ENCODE measurements at places on chromosomes 1 and 21.

DNA sequence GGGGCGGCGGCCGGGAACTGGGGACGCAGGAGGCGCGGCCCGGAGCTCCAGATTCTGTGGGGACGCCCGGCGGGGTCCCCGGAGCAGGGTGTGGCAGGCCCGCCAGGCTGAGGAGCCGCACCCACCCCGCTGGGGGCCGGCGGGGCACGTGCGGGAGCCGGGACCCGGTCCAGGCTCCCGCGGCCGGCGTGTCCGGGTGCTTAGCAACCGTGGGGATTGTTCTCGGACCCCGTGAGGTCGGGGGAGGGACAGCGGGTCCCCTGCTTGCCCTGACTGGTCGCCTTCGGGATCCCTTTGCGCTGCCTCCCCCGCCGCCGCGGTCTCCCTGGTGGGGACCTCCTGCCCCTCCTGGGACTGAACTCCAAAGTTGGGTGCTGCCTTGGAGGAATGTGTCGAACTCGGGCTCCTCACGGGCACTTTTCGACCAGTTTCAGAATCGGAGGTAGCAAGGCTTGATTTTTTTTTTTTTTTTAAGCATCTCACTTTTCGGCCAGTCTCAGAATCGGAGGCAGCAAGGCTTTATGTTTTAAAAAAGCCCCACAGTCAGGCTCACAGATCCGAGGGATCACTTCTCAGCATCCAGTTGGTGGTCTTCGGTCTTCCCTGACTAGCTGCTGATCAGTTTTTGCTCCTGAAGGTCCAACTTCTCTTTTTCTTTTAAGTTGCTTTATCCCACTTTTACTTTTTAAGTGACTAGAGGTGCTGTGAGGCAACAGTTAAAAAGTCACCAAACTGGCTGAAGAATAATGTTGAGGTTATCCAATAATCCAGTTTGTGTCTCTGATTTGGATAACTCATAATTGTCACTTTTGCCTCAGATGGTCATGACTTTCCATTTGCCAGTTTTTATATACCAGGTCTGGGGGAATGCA is 648 bp downstream of the FAM76A start:
- no peak for DNase-seq

- DNase-seq, result no peak
Observed at GRCh38 chr1:30514945-30515344, 208.4 kb downstream of the MATN1 start.

GRCh38 chr21:38077569-38077968 is 161.3 kb upstream of the KCNJ6 start:
- DNase-seq, result no peak

DNA sequence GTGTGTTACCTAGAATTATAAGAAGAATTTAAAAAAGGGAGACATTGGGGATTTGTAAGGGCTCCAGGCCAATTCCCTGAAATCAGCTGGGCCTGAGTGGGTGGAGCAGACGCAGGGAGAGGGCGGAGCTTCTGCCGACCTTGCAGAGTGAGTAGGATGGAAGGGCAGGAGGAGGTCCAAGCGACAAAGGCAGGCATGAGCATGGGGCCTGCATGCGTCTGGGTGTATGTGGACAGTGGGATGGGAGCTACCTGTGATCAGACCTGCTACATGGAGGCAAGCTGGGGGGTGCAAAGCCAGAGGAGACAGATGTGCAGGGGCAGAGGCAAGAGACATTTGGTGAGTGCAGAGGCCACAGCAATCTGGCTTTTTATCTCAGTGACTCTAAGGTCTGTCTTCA is 105.3 kb upstream of the OLIG2 start:
- DNase-seq, result no peak

- no peak for DNase-seq
Observed at GRCh38 chr1:167983797-167984420, 47.0 kb upstream of the MPC2 start.

DNA sequence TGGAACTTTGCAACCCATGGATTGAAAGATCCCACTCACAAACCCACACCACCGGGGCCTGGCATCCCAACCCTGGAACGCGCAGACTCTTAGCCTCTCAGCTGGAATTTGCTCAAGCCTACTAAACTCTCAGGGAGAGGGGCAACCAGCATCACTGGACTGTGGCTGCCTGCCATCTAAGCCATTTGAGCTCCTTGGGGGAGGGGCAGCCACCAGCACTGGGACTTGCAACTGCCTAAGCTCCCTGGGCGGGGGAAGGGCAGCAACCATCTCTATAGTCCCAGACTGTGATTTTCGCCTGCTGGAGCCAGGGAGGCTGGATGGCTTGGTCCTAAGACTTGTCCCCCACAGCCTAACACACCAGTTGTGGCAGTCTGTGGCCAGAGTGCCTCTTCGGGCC is 122.3 kb downstream of the SNX7 start:
- DNase-seq, result no peak

DNA sequence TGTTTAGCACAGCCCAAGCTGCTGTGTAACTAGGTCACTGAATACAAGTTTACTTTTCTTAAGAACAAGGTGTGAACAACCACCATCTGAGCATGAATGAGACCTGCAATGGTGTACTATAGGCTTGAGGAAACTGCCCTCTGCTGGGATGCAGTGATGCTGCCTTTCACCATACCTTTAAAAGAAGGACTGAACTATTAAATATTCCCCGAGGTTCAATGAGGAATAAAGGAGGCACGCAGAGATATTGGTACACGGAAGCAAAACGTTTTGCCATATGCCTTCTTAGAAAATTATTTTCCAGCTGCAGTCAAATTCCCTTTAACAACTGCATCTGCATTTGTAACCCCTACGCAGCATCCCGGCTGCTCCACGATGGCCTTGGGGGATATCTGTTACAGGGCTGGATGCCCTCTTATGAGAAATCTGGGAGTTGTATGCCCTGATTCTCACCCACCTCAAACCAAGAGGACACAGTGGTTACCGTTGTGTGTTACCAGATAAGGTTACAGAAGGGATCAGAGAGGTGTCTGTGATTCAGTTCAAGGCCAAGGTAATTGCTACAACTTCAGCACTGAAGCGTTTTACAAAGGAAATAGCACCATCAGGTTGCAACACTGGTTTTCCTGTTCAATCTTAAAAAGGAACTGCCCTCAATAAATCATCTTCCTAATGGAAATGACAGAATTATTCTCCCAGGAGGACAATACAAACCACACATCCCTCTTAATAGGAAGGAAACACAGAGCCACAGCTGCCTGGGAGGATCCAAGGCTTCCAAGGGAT is 470.5 kb downstream of the LTN1 start:
- DNase-seq, result no peak

GRCh38 chr1:208219098-208219658 is 25.0 kb downstream of the PLXNA2 start:
- no peak for DNase-seq

DNA sequence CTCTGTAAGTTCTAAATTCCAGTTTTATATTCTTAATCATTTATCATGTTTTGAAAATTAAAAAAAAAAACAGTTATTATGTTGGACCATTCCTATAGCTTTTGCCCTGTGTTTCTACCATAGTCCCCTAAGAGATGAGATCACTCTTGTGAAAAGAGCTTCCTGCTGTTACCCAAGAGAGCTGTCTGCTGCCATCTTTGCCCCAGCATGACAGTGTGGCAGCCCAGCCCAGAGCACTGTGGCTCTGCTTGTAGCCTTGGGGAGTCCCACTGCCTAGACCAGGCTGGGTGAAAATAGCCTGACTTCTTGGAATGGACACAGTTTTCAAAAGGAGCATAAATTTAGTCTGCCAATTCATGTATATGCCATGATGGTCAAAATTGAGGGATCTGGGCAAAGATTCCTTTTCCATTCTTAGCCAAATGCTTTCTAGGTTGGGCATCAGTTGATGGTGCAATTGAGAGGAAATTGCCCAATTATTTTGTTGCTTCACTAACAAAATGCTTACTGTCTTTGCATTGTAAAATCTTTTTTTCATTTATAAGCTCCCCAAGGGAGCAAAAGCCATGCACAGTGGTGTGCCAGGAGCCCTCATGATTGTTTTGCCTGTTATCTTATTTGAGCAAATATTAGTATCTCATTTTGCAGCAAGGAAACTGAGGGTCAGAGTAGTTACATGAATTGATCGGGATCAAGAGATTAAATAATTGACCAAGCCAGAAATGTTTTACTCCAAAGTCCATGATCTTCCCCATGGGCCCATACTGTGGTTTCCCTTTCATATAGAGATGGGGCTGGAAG is 72.8 kb downstream of the ETS2 start:
- DNase-seq, result no peak

- no peak for DNase-seq
Observed at GRCh38 chr1:110627764-110628163, 21.6 kb upstream of the KCNA2 start.

GRCh38 chr1:200676829-200677228 is 7.1 kb upstream of the DDX59 start:
- DNase-seq, result no peak

DNA sequence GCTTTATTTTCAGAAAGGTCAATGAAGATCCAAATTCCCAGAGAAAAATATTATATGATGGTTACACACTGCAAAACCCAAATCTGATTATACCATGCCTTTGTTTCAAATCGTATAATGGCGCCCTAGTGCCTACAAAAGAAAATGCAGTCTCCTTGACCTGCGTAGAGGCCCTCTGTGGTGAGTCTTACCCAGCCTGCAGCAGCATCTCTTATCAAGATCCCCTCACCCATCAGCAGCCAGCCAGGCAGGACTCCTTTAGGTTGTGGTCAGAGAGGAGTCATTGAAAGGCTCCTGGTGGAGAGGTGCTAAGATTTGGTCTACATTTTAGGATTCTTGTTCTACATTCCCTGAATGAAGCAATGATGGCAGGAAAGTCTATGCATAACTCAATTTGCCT is 23.7 kb upstream of the DAB1 start:
- no peak for DNase-seq

- DNase-seq, result peak; percentile 34
Observed at GRCh38 chr1:43453442-43454269, at the start of gene HYI. HYI (minus strand) TSS chr1:43453931; CDS start chr1:43453793, 138 bp downstream.

DNA sequence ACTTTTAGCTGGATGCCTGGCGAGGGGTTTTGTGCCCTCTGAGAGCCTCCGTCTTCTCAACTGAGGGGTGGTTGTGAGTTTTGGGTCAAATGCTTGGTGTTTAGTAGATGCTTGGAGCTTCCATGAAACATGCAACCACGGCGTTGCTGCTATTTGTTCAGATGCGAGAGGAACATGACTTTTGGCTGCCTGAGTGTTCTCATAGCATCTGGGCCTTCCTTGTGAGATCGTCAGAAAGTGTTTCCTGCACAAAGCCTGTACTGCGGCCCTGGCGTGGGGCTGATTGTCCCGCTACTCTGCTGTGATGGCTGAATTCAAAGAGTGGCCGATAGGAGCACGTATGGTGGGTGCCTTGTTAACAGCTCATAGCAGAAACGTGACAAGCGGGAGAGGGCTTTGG is 69.8 kb upstream of the FAM3B start:
- DNase-seq, result no peak

DNA sequence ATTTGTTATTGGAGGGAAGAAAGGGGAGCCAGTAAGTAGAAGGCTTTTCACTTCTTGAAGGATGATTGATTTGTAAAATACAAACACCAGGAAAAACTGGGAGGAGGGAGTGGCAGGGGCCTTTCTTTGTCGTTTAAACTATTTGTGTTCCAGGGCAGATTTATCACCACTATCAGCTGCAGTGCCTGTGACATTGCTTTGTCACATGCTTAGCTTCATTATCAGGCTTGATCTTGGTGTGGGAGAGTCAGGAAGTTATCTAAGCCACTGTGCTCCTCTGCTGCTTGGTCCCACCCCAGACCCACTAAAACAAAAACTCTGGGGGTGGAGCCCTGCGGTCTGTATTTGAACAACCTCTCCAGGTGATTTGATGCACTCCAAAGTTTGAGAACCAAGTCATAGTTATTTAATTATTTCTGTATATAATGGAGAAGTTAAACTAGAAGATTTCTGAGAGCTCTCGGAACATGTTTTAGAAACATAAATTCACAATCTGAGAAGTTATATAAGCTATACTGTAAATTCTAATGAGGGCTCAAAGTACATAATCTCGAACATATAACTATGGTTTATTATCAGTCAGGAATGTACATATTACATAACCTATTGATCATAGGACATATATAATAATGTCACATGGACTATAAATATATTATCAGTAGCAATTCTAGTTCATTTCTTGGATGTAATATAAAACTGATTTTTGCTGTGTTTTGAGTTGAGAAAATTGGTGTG is 87.9 kb downstream of the CDC14A start:
- no peak for DNase-seq

DNA sequence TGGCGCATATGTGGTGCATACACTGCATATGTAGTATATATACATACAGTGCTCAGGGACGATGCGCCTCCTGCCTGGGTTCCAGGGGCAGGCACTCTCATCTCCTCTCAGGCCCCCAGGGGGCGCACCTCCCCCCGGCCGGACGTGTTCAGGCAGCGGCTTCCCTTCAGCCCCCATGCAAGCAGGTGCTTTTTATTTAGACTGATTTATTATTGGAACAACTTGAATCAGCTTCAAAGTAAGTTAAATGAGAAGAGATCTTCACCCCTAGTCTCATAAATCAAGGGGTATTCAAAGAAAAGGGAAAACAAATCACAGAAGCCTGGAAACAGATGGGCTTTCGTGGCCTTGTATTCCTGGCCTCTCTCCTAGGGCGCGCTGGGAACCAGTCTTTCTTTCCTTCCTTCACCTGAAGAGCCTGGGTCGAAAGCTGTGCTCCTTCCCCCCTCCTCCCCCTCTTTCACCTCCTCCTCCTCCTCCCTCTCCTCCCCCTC is 64.6 kb downstream of the UBIAD1 start:
- no peak for DNase-seq

DNA sequence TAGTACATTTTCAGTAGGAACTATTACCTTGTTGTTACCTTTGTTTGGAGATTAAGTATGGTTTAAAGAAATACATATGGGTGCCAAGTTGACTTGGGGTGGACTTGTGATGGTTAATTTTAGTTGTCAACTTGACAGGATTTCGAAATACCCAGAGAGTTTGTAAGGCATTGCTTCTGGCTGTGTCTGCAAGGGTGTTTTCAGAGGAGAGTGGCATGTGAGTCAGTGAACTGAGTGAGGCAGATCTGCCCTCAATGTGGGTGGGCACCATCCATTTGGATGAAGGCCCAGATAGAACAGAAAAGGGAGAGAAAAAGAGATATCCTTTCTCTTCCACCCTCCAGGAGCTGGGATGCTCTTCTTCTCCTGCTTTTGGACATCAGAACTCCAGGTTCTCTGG is 315.5 kb downstream of the GPATCH2 start:
- no peak for DNase-seq

- no peak for DNase-seq
Observed at GRCh38 chr1:223737342-223737741, 25.0 kb downstream of the CAPN2 start.

GRCh38 chr21:38756746-38757145 is 49.0 kb upstream of the ETS2 start:
- DNase-seq, result no peak

- DNase-seq, result no peak
Observed at GRCh38 chr1:47796626-47797025, 200.6 kb downstream of the TRABD2B start.

- DNase-seq, result no peak
Observed at GRCh38 chr1:6850537-6850936, 65.3 kb downstream of the CAMTA1 start.

All from NCI-H2081 treated with DMSO at 0.1 percent for 48 hours (cell line).